ENCODE measurements at places on chromosomes 6 and 20.
A peak's percentile ranks its signal among the peaks of the same experiment; 100 is the strongest.

DNA sequence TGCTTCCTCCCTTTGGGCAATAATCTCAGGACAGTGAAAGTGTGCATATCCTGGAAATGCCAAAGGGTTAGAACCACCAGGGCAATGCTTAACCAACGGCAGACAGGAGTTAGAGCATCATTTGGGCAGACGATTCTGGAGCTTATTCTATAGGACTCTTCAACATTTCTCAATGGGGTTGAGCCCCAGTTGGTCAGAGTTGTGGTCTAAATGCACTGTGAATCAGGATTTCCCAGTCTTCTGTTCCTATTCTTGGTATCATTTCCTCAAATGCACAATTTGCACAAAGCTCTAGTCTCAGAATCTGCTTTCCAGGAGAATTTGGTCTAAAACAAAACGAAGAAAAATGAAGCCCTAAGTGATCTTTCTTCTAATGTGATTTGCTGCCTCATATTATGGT lies 389.6 kb upstream of the JAG1 start:
- DNase-seq: no peak

DNA sequence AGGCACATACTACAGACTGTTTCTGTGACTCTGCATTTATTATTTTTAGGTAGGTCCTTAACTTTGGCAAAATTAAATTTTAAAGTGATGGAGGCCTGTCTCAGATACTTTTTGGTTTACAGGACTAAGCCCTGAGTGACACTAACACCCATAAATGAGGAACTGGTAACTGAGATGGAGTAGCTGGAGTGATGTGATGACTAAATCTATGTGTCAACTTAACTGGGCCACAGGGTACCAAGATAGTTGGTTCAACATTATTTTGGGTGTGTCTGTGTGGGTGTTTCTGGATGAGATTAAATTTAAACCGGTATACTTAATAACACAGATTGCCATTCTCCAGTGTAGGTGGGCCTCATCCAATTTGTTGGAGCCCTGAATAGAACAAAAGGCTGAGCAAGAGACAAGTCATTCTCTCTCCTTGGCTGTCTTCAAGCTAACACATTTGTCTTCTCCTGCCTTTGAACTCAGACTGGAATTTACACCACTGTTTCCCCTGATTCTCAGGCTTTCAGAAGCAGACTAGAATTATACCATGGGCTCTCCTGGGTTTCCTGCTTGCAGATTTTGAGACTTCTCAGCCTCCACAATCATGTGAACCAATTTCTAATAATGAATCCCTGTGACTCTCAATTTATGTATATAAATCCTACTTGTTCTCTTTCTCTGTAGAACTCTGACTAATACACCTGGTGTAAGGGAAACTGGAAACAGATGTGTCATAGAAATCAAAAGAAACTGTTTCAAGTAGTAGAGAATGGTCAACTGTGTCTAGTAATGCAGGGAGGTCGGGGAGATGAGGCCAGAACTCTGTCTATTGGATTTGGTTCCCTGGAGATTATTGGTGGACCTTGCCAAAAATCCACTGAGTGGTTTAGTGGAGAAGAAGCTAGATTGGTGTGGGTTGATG lies 579.2 kb downstream of the EPM2A start:
- DNase-seq: no peak

DNA sequence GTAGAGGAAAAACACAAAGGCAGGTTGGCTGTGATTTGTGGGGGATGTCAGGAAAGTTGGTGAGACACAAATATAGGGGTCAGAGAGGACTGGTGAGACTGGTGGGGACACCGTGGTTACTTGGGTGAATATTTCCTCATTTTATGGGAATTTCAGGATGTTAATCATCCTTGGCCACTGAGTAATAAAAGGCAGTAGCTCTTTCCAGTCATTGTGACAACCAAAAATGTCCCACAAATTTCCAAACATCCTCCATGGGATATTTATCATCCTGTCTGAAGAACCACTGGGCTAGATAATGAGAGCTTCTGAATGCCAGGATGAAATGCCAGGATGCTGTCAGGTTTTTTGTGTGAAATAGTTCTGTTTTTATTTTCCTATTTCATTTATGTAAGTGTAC lies 374.1 kb downstream of the CD109 start:
- DNase-seq: no peak

DNA sequence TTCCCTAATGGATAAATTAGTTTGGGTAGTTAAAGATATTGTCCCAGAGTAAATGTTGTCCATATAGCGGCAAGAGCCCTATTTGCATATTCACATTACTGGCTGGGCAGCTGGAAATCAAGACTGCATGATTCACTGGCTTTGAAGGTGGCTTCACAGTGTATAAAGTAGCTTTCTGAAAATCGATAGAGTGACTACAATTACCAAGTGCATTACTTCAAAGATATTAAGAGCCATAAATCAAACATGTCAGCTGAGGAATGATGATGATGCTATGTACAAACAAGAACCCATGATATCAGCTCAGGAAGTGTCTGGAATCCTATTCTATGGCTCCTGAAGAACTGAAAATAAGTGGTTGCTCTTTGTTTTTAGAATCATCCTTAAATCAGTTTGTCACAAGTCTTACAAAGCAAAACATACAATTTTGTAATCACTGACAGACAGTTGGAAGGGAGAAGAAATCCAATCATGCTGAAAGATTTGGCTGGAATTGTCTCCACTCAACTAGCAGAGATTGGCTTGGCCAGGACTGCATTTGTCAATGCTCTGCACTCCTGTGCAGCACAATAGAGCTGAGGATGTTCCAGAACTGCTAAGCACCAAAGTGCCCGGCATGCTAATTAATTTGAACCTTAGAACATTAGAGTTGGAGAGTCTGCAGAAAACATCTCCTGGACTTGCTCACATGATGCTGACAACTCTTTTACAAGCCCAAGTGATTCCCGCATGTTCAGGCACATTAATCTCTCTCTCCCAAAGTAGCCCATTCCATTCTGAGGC lies 77.9 kb upstream of the B3GAT2 start:
- DNase-seq: no peak

DNA sequence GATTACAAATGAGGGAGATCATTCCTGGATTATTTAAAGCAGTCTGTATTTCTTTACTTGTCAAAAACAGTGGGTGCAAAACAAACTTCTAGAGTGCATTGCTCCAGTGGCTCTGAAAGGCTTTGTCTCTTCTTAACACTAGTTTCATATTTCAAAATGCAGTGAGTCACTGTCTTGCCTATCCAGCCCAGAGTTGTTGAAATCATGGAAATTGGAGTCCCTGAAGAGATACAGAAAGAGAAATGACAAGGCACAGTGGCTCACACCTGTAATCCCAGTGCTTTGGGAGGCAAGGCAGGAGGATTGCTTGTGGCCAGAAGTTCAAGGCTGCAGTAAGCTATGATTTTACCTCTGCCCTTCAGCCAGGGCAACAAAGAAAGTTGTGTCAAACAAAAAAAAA lies 11.3 kb downstream of the SLC2A12 start:
- DNase-seq: no peak

- DNase-seq: no peak
Measured at GRCh38 chr6:53378208-53378607, 29.5 kb upstream of the ELOVL5 start.

DNA sequence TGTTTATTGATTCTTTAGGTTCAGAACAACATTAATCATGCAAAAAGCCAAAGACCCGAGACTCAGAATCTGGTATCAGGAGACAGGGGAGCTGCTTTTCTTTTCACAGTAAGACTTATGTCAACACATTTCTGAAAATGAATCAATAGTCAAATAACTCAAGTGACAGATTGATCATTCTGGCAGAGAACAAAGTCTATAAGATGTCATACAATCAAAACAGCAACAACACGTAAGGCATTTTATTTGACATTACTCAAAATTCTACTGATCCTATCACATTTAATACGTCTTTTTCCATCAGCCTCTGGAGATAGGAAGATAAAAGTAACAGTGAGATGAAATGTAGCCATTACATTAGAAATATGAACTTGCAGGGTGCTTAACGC lies 93.4 kb upstream of the EEF1E1 start:
- DNase-seq: no peak

GRCh38 chr6:53301801-53302537 lies 46.8 kb downstream of the ELOVL5 start:
- DNase-seq: no peak

- DNase-seq: no peak
Measured at GRCh38 chr20:56631318-56631989, 2.3 kb downstream of the TFAP2C start.

GRCh38 chr6:144660561-144661115 lies 375.5 kb downstream of the UTRN start:
- DNase-seq: no peak

GRCh38 chr6:121285041-121285440 lies 49.2 kb downstream of the TBC1D32 start:
- DNase-seq: no peak

- DNase-seq: no peak
Measured at GRCh38 chr6:501891-502601, 110.5 kb downstream of the IRF4 start.

GRCh38 chr20:5557123-5557522 lies 193.1 kb upstream of the SHLD1 start:
- peak; percentile 29 for DNase-seq

DNA sequence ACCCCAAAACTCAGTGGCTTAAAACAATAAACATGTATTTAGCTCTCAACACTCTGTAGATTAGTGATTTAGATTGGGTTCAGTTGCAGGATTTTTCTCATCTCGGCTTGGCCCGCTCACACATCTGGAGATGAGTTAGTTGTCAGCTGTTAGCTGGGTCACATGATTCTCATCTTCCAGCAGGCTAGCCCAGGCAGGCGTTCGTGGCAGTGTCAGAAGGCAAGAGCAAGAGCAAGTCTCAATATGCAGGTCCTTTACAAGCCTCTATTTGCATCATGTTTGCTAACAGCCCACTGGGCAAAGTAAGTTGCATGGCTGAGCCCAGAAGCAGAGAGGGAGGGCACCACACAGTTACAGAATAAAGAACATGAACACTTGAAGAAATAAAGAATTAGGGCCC lies 83.6 kb upstream of the MYLIP start:
- no peak for DNase-seq

DNA sequence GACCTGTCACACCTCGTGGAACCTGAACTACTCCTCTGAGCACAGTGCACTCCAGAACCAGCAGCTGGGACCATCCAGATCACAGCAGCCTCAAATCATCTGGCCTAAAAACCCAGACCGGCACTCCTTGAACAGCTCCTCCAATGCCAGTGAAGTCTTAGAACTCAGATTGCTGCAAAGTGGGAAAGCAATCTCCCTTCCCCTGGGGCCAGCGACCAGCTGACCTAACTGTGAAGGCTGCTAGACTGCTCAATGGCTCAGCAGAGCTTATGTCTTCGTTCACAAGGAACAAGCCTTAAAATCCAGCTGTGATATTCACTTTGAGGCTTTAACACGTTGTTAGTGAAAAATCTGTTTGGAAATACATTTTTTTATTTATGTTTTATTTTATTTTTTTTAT lies 243.2 kb downstream of the ANKRD60 start:
- no peak for DNase-seq

GRCh38 chr6:40268614-40269013 lies 318.6 kb downstream of the LRFN2 start:
- DNase-seq: no peak

- DNase-seq: no peak
Measured at GRCh38 chr6:135329851-135330803, 149.0 kb downstream of the MYB start.

DNA sequence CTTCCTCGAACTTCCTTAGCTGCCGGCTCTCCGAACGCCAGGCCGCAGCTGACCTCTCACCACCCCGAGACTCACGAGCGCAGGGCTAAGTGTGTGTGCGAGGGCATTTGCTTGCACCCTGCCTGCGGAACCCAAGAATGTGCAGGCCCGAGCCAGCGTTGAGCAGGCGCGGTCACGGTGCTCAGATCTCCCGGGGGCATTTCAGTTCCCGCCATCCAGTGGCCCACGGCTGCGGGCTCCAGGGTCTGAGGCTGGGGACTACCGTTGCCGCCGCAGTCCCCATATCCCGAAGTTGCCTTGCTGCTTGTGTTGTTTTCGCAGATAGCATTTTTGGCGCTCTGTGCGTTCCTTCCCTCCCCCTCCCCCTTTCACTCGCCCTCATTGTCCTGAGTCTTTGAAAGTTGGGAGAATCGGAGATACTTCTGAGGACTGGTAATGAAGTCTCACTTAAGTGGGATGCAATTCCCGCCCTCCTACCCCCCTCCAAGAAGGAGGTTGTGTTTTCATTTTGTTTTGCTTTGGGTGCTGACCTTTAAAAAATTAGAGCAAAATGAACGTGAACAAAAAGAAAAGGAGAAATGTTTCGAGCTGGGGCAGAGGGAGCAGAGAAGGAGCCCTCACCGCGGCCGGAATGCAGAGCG lies 1.7 kb downstream of the NR2E1 start:
- no peak for DNase-seq

GRCh38 chr6:159996087-159996622 lies 27.3 kb downstream of the IGF2R start:
- DNase-seq: no peak

GRCh38 chr6:116877743-116878142 lies 701 bp downstream of the RFX6 start:
- DNase-seq: no peak

DNA sequence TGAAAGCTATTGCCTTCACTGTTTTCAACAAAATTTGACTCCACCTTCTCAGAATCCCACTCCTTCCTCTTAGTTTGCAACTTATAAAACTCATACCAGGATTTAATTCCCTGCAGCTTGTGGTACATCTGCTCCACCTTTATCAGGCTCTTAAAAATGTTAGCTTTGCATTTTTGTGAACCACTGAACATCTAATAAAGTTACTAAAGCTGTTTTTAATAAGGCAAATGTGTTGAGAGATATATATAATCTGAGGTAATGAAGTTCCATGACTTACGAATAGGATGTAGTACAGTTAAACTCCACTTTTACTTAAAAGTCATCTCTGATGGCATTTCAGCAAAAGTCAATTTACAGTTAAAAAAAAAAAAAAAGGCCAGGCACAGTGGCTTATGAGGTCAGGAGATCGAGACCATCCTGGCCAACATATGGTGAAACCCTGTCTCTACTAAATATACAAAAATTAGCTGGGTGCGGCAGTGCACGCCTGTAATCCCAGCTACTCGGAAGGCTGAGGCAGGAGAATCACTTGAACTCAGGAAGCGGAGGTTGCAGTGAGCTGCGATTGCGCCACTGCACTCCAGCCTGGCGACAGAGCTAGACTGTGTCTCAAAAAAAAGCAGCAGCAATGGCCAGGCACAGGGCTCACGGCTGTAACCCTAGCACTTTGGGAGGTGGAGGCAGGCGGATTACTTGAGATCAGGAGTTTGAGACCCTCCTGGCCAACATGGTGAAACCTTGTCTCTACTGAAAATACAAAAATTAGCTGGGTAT lies 106.2 kb downstream of the KIF13A start:
- no peak for DNase-seq

DNA sequence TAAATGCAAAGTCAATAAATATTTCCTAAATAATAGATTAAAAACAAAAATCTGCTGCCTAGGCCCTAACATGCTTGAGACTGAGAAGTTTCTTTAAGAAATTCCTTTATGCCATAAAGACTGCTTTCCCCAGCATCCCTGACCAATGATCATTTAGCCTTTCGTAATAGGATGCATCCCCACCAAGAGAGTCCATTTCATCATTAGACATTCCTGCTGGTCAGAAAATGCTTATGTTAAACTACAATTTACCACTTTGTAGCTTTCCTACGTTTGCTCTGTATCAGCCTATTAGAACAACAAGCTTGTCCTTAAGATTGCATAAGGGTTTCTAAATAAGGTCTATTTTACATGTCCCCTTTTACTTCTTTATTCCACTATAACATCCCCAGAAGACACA lies 59.8 kb upstream of the HSF2 start:
- no peak for DNase-seq

Data from NCI-H1092 treated with DMSO at 0.1 percent for 48 hours (cell line).